ENCODE measurements at places on chromosomes 11 and 22.

DNA sequence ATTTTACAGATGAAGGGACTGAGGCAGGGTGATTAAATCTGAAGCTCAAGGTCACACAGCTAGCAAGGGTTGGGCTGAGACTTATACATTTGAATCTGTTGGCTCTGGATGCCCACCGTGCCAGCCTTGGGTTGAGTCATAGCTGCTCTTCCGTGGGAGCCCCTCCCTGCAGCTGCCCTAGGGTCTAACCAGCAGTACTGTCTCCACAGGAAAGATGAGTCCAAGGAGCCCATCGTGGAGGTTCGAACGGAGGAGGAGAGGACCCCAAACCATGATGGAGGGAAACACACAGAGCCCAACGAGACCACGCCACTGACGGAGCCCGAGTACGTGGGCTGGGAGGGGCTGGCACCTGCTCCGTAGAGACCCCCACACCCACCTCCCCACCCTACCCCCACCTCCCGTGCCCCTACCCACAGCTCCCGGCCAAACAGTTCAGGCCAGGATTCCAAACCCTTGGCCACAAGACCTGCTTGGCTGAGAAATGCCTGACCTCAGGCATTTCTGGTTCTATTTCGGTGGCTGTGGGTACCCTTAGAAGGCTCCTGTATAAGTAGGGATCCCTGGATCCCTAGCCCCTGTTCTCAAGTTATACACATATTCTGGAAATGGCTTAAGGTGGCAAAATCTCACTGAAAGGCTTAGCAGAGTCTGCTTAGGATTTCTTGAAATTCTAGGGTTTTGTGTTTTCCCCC lies 42.7 kb upstream of the TTC12 start:
- DNase-seq = no peak

DNA sequence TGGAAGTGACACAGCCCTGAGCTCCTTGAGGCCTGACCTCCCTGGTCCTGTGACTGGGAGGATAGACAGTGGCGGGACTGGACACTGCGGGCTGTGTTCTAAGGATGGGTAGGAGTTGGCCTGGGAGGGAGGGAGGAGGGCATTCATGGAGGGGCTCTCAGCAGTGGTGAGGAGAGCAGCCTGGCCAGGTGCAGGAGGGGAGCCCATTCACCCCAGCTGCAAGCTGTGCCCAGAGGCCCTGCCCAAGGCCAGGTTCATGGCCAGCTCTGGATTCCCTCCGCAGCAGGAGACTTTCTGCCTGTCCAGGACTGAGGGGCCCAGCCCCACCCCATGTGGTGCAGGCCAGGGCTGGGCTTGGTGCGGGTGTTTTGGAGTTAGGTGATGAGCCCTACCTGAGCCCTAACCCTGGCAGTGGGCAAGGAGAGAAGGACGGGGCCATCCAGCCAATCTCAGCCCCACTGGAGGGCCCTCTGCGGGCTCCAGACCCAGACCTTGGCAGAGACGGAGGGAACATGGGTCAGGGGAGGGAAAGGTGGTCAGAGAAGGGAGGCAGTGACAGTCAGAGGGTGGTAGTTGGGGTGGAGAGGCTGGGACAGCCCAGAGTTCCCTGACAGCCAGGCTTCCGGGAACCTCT lies 26.8 kb downstream of the CACNA1I start:
- DNase-seq = no peak

- DNase-seq = peak; percentile 36
Observed at GRCh38 chr11:3056296-3057068, 741 bp downstream of the CARS1 start.

- peak; percentile 37 for DNase-seq
Observed at GRCh38 chr11:62804310-62805075, 747 bp downstream of the NXF1 start.

All from hematopoietic multipotent progenitor cell treated with erythropoietin and hydrocortisone succinate and interleukin-3 and kit ligand, for 6 days (in vitro differentiated cells).